HL-60 (cell line): ENCODE measurements at places on chromosomes 16 and 17.

DNA sequence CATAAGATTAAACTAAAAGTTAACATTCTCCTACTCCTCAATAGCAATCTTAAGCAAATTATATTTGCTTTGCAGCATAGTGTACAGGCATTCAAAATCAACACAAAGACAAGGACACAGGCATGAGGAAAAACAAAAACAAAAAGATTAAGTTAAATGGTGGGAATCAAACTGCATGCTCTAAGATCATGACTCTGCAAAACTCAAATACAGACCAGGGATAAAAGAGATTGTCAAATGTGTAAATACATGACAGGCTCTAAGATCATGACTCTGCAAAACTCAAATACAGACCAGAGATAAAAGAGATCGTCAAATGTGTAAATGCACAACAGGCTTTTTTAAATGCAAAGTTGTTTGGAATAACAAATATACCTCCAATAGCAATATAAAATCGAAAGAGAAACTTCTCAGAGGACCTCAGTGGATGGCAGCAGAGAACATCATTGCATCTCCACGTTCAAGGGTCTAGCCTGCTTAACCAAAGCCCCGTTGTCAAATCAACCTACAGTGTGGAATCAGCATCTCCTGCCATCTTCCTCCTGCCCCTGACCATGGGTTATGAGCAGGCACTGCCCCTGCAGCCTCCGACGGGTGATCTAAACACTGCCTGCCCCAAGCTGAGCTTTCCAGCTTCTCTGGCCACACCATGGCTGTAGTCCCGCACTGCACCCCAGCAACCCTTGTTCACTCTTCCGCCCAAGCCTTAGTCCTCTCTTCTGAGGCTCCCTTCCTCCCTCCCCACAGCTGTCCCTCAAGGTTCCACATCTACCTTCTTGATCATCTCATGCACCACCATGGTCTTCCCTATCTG lies 446.1 kb downstream of the SOX9 start:
- no peak for DNase-seq

GRCh38 chr17:78986649-78987328 lies 7.1 kb upstream of the LGALS3BP start:
- DNase-seq = peak; percentile 74

- peak; percentile 49 for DNase-seq
These were observed 317 bp downstream of the TEFM start for GRCh38 chr17:30905742-30906100.

DNA sequence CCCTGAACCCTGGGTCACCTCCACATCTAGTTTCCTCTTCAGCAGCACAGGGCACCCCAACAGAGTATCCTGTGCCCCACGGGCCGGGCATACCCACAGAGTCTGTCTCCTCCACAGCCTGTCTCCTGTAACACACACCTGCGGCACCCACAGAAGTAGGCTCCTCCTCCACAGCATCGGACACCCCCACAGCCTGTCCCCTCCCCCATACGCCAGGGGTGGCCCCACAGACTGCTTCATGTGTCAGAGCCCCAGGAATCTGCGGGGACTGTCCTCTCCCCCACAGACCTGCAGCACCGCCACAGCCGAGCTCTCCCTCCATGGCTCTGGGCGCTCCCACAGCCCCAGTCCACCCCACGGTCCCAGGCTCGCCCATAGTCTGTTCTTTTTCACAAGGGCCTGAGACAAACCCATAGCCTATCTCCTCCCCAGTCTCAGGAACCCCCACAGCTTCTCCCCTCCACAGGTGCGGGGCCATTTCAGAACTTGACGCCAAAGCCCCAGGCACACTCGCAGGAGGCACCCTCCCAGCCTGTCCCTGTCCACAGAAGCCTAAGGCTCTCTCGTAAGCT lies 1.4 kb downstream of the KIAA0753 start:
- no peak for DNase-seq

GRCh38 chr17:29718446-29719039 lies 95.8 kb upstream of the CORO6 start:
- no peak for DNase-seq

DNA sequence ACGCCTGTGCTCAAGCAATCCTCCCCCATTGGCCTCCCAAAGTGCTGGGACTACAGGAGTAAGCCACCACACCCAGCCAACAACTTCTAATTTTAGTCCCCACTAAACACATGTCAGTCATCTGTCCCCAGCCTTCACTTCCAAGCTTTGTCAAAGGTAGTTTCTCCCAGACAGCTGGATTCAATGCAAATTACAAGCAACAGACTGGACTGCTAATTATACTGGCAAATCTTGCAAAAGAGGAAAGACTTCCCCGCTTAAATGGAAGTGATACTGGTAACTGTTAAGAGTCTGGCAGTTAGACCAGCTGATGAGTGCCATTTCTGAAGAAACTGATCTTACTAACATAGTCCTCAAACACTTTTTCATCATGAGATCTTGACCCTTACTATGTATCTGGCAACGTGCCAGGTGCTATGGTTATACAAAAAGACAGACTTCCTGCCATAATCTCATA lies 8.2 kb upstream of the GGA2 start:
- no peak for DNase-seq

DNA sequence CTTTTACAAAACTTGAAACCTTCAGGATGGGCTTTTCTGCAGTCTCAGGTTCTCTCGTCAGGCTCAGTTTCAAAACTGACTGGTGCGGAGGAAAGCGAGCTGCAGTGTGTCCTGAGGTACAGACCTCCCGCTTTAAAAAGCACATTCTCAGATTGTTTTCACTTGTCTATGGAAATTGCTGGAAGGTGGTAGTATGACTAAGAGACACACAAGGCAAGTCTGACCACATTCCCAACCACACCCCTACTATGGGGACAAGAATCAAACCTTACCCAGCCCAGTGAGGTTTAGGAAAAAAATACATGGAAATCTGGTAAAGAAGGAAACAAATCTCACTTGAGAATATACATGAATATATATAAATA lies 18.2 kb downstream of the SRP68 start:
- no peak for DNase-seq

GRCh38 chr17:6070430-6070912 lies 292 bp downstream of the WSCD1 start:
- no peak for DNase-seq

DNA sequence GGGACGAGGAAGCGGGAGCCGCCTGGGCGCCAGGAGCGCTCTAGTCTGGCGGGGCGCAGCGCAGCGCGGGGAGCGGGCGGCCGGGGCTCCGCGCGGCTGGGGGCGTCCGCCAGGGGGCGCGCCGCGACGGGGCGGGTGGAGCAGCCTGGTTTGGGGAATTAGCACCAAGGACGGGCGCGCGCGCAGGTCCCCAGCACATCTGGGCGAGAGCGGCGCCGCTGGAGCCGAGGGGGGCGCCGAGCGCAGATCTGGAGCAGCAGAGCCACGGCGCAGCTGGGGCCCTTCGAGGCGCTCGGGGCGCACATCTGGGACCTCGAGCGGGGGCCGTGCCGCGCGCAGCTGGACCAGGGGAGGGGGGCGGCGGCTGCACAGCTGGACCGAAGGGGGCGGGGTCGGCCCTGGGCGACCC lies at the start of gene NXPH3:
Gene NXPH3 (plus strand): TSS at position 193 of the 409 bp plus-strand sequence. CDS start 349 bp downstream, outside the sequence.
- DNase-seq = peak; percentile 64

GRCh38 chr16:11630046-11630767 lies 38.0 kb upstream of the SNN start:
- no peak for DNase-seq

GRCh38 chr17:49407086-49407485 lies 7.6 kb downstream of the PHB1 start:
- DNase-seq = no peak

- DNase-seq = peak; percentile 15
These were observed 45.8 kb downstream of the ESRP2 start for GRCh38 chr16:68190081-68190480.

DNA sequence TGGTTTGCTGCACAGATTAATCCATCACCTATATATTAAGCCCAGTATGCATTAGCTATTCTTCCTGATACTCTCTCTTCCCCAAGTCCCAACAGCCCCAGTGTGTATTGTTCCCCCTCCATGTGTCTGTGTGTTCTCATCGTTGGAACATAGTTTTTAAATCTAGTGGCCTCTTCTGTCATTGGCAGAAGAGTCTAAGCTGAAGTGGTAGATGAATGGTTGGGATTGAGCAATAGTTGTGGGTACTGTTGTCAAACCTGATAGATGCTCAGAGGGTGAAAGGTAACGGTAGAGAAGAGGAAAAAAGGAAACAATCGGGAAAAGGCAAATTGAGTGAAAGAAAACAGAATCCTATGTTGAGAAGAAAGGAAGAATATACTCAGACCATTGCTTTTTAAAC lies 29.9 kb downstream of the MAP3K3 start:
- peak; percentile 13 for DNase-seq

DNA sequence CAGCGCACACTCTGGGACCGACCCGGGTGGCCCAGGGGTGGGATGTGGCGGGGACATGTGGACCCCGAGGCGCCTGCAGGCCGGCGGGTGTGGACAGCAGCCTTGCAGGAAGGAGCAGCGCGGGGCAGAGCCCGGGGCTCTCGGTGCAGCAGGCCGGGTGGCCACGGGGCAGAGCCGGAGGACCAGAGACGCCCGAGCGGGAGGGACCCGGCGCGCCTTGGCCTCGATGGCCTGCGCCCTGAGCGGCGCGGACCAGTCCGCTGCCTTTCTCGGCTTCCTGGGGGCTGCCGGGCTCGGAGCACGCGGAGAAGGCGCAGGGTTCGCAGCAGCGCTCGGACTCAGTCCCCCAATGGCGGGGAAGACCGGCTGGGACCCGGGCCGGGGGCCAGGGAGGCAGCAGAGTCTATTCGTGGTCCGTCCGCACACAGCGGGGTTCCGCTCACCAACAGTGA lies 43.4 kb downstream of the OSBPL7 start:
- no peak for DNase-seq

GRCh38 chr16:85462714-85463611 lies 150.2 kb upstream of the GSE1 start:
- DNase-seq = peak; percentile 11

- no peak for DNase-seq
These were observed 119.2 kb upstream of the PMFBP1 start for GRCh38 chr16:72291121-72291520.

DNA sequence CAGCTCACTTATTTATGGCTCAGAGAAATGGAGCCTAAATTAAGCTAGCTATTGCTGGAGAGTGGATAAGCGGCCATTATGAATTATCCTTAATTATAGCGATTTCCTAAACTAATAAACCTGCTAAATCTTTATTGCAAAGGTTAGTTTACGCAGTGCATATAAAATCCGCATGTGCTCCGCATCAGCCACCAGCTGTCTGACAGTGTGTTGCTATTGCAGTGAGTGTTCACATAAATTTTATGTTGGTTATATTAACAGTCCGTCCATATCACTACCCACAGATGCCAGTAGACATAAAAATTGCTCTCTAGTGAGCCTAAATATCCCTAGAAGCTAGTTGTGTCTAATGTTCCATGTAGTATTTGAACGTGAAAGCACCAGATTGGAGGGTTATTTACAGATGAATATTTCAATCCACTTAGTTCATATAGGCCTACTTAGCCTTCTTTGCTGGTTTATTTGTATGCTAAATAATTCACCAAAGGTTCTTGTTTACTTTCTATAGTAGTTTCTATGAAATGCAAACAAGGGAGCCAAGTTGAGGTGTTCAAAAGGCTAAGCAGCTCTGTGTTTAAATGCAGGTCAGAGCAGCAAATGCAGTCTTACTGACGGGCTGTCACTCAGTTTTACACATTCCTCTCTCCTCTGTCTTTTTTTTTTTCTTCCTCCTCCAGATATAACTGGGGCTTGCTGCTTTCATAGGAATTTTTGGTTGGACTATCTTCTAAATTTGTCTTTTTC lies 219.1 kb downstream of the IRX3 start:
- DNase-seq = no peak

DNA sequence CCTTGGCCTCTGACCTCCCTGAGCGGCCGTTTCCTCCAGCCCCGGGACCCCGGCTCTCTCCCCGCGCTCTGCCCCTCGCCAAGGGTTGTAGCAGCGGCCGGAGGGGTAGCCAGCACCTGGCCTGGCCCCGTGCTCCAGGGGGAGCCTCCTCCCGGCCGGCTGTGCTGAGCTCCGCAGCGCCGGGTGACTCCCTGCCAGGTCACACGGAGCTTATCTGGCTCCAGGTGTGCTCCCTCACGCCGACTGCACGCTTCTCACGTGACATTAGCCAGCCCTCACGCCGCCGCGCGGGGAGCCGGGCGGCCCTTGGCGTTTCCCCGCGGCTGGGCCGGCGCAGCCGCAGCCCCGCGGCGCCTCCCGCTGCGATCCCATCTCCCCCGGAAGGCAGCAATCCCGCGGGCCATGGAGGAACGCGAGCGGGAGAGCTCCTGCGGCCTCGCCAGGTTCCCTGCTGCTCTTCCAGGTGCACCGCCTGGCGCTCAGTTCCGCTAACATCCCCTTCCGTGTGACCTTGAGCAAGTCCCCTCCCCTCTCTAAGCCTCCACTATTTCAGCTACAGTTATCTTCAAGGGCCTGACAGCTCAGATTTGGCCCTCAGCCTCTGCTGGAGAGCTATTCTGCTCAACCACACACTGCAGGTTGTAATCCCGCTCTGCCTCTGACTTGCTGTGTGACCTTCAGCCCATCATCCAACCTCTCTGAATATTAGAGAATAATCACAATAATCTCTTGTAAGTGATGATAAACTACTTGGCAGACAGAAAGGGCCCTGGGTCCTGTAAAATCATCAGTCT lies 3.4 kb downstream of the MYO18A start:
- DNase-seq = peak; percentile 44

DNA sequence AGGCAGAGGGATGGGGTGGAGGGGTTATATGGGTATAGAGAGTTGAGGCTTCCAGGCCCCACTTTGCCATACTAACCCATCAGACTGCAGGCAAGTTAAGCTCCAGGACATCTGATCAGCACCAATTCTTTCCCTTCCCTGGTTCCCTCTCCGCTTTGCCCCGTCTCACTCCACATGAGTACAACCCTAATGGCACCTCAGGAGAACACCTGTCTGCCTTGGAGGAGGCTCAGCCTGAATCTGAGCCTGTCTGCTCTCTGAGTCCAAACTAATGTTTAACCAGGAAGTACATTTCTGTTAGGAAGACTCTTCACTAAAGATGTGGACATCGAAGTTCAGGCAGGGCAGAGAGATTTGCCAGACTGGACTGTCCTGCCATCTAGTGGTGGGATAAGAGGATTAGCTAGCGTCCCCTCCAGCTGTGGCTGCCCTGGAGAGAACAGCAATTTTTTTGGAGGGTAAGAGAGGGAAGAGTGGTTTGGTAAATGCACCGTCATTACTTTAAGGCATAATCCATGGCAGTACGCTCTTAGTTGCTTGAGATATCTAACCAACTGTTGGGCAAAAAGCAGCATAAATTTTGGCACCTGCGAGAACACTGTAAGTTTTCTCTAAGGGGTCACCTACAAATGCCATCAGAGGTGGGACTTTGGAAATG lies 29.2 kb upstream of the LRRC75A start:
- DNase-seq = peak; percentile 77

- no peak for DNase-seq
These were observed 153.2 kb upstream of the CHMP6 start for GRCh38 chr17:80838311-80839025.

DNA sequence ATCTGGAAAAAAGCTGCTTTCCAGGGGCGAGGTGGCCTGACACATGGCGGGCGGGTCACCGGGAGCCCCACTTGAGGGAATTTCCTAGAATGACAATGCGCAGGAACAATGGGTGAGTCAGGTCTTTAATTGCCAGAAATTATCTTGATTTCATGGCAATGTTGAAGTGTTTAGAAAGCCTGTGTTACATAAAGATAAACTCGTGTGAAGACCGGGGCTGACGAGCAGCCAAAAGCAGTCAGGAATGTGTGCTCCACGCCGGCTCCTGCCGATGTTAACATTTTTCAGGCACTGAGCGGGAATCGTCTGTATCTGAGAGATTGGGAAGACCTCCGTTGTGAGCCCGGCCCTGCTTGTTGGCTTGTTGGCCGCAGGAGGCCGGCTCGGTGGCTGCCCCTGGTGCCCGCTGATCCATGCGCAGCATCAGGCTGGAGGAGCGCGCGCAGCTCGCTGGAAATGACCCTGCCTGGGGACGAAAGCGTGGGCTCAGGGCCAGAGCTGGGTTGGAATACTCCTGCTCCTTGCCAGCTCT lies 353.1 kb downstream of the FOXL1 start:
- DNase-seq = no peak
